Muscle of arm (tissue), 14 donors: ENCODE measurements at places on chromosomes 16 and 17. TPM values are rescaled to one million over a fixed set of nuclear protein-coding genes. Genes with fewer than 3 reads are reported as not detected.

DNA sequence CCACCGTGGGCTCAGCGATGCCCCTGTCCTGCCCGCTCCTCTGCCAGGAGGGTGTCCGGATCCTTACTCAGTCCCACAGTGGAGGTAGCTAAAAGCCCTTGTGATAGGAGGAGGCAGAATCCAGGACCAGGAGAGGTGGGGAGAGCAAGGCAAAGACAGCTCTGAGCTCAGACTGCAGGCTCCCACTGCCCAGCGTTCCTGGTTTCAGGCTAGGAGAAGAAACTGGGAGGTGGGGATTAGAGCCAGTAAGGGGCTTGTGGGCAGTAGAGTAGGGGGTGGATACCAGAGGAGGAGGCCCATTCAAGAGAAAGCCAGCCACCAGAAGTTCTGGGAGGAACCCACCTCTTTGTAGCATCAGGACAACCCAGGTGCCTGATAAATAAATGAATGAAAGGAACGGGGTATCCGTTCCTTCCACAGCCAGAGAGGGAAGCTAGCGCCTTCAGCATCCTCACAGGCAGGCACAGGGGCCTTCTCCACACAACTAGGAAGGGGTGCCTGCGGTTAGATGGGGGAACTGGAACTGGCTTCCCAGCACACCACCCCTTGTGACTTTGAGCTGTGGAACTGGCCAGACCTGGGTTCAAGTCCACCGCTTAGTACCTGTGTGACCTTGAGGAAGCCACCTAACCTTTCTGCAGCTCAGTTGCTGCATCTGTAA lies 2.3 kb downstream of the IL21R start:
- no peak for DNase-seq

Gene MVD
- 26.3 TPM for polyA plus RNA-seq

Gene HS3ST3B1
- polyA plus RNA-seq: not detected

Gene LDAF1
- 31.8 TPM for polyA plus RNA-seq

Gene HSPB9
- 0.20 TPM for polyA plus RNA-seq

GRCh38 chr17:41403404-41404023 lies 6.1 kb upstream of the KRT31 start:
- no peak for DNase-seq

Gene NACA2
- 1.3 TPM for polyA plus RNA-seq

Gene KRTAP1-4
- not detected for polyA plus RNA-seq

Gene KRT17
- polyA plus RNA-seq: 0.33 TPM
